ENCODE measurements at places on chromosomes 5 and 9.

GRCh38 chr9:136099542-136099941, 4.5 kb upstream of the NACC2 start:
- no peak for DNase-seq

DNA sequence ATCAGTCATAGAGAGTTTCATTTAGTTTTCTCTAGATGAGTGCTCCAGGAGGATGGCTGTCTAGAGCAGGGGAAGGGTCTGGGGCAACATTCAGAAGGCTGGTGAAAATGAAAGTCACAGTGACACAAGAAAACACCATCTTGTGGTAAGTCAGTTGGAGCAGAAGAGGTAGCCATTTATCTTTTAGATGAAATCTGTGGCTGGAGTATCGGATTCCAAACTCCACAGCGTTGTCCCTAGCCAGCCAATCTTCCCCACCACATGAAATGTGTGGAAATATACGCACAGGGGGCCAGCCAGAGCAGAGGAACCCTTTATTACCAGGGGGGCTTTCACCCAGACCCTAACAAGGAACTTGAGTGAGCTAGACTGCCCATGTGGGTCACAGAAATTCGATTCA, 15.9 kb upstream of the TNFAIP8 start:
- no peak for DNase-seq

DNA sequence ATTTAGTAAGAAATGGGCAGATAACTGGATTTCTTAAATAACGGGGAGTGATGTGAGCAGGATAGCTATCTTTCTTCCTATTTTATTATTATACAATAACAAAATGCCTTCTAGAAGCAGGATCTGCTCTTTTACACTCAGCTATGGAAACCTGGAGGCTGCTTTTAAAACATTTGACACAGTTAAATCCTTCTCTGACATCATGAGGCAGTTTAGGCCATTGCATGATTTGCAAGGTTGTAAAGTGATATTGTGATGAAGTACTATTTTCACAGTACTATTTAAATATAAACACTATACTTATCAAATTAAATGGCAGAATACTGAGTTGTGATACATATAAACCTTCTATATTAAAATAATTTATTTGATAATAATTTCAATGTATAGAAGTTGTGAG, 93.9 kb downstream of the ZSWIM6 start:
- no peak for DNase-seq

GRCh38 chr9:2711716-2712115, 5.6 kb upstream of the KCNV2 start:
- DNase-seq: no peak

DNA sequence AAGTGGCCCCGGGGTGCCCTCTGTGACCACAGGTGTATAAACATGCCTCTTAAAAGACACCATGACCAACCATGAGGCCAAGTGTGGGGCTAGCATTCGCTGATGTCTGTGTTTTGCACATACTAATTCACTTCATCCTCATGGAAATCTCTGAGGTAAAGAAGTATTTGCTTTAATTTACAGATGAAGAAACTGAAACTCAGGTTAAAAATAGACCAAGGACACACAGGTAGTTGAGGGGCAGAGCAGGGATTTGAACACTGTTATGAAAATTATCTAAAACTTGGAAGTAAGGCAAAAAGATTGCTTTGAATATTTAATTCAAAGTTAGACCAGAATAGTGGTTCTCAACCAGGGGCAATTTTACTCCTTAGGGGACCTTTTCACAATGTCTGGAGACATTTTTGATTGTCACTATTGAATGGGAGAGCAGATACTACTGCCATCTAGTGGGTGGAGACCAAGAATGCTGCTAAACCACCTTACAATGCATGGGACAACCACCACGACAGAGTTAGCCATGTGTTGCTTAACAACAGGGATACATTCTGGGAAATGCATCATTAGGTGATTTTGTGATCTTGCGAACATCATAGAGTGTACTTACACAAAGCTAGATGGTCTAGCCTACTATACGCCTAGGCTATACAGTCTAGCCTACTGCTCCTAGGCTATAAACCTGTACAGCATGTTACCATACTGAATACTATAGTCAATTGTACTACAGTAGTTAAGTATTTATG, 8.0 kb upstream of the FXN start:
- no peak for DNase-seq

DNA sequence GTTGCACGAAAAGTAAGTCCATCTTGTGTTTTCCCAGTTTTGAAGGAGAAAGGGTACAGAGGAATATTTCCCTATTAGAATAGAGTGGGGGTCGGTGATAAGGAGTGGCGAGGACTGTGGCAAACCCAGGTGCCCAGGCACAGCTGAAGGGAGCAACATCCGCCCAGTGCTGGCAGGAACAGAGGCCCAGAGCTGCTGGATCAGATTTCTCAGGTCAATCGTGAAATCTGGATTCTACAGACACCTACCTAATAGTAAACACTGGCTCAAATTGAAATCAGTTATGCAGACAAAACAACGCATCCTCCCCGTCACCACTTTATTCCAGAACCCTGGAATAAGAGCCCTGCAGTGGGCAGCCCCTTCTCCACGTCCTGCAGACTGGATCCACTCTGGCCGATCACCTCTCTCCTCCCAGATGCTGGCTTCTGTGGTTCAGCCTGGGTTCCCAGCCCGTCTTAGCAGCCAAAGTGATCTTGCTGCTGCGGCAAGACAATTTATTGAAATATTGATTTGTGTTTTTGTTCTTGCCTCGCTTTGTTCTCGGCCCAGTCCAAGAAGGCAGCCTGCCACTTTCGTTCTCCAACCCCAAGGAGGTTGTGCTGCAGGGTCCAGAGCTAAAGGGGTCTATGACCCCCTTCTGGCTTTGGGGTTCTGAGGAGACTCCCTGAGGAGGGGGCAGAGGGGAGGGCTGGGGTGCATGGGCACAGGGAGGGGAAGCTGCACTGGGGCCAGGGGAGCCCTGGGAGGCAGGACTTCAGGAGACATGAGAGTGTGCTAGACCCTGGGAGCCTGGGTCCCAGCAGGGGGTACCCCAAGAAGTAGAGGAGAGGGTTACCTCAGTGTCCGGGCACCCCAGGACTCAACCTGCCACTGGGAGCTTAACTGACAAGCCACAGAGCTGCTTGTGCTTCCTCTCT, 103.3 kb downstream of the ZNF354C start:
- no peak for DNase-seq

DNA sequence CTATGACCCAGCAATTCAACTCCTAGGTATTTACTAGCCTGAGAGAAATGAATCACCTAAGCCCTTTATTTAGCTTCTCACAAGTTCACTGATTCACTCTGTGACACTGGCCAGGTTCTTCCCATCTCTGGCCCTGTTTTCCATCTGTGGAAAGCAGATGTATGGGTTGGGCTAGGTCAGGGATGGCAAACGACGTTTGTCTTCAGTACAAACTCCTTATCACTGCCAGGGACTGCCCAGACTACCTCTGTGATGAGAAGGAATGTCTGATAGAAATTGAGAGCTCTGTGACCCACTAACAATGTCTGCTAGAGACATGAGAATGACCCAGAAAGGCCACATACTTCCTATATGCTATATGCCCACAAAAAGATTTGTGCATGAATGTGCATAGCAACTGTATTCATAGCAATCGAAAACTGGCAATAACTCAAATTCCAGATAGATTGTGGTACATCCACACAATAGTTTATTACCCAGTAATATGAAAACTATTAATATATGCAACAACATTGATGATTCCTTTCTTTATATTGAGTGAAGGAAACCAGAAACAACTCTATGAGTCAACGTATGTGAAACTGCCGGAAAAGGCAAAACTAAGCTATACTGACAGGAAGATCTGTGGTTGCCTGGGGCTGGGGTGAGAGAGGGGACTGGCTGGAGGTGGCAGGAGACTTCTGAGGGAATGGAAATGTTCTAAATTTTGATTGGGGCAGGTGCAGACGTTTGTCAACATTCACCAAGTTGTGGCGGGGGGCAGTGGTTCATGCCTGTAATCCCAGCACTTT, 32.0 kb upstream of the ADAM19 start:
- DNase-seq: peak; percentile 46

- DNase-seq: no peak
Observed at GRCh38 chr9:134136118-134136995, 475 bp downstream of the WDR5 start.
